ENCODE measurements at places on chromosomes 13 and 19.

DNA sequence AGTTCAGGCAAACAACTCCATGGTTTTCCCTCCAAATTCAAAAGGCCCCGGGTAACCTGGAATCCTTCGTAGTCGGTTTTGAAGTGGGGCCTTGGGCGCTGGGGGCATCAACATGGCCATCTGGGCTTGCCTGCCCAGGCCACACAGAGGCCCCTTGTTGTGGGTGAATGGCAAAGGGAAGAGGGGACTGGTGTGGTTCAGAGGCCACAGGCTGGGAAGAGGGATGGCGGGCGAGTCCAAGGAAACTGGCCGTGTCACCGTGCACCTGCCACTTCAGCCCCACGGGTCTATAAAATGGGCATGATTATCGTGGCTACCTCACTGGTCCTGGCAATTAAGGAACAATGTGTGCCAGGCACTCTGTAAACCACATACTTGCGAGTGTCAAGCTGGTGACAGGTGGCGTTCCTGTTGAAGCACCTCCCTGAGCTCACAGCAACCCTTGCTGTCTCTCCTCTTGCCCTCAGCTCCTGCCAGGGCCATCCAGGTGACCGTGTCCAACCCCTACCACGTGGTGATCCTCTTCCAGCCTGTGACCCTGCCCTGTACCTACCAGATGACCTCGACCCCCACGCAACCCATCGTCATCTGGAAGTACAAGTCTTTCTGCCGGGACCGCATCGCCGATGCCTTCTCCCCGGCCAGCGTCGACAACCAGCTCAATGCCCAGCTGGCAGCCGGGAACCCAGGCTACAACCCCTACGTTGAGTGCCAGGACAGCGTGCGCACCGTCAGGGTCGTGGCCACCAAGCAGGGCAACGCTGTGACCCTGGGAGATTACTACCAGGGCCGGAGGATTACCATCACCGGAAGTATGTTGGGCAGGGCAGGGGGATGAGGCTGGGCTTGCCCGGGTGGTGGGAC, 1.3 kb downstream of the LSR start:
- DNase-seq: no peak

- no peak for DNase-seq
Observed at GRCh38 chr13:25608181-25608580, 236.4 kb downstream of the ATP8A2 start.

DNA sequence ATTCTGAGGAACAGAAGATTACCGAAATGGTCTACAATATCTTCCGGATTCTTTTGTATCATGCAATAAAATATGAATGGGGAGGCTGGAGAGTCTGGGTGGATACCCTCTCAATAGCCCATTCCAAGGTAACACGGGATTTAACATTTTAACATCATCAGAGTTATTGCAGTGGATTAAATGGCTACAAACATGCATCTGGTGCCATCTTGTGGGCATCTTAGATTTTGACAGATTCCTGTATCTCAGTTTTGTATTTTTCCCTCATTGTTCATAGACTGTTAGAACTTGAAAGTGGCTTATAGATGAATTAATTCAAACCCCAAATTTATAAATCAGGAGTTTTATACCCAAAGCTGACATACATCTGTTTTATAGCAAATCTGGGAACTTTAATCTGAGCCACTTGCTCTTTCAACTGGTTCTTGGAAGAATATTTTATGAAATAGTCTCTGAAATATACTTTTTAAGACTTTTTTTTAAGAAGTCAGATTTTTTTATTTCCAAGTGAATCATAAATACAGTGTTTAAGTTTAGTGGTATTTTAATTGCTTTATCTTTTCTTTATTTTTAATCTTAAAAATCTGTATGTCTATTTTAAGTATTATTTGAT, 215.2 kb downstream of the NBEA start:
- DNase-seq: no peak

GRCh38 chr19:38837656-38838121, 6.1 kb upstream of the ECH1 start:
- DNase-seq: no peak

DNA sequence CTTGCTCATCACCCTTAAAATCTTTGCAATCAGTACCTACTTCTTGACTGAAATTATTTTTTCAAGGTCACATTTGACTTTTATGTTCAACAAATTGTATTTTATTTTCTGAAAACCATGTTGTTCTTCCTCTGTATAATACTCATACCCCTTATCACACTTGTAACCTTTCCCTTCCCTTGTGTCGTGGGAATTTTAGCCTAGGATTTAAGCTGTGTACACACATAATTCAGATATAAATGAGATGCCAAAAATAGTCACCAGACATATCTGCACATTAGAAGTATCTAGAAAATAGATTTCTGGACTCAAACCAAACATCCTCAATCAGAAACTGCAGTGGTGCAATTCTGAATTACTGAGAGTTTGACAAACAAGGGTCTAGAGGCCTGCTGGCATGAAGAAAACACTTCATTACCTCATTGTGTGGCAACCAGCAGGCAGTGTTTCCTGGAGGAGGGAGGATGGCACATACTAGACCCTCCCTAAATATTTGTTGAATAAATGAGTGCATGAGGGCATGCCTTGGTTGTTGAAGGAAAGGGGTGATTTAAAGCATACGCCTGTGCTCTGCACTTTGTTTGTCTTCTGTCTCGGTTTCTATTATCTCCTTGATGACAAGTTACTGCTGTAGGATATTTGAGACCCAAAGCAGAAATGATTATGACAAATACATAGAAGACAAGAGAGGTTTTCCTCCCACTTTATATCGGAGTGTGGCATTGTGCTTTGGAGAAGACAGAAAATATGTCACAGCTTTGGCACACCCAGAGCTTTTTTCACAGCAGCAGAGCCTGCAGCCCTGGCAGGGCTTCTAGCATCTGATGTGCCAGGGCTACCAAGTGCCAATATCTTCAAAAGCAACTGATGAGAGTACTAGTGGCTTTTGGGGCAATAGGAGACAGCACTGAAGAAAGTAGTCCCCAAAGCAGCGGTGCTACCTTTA, 881.1 kb downstream of the PCDH9 start:
- DNase-seq: no peak

DNA sequence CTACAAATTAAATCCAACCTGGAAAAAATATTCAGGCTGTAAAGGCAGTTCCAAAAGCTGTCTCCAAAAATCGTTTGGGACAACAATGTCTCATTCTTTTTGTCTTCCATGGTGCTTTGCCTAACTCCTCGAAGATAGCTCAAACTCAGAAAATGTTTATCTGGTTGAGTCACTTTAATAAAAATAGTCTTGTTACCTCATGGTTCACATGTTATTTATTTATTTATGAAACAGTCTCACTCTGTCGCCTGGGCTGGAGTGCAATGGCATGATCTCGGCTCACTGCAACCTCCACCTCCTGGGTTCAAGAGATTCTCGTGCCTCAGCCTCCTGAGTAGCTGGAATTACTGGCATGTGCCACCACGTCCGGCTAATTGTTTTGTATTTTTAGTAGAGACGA, 4.9 kb upstream of the BRD4 start:
- no peak for DNase-seq

DNA sequence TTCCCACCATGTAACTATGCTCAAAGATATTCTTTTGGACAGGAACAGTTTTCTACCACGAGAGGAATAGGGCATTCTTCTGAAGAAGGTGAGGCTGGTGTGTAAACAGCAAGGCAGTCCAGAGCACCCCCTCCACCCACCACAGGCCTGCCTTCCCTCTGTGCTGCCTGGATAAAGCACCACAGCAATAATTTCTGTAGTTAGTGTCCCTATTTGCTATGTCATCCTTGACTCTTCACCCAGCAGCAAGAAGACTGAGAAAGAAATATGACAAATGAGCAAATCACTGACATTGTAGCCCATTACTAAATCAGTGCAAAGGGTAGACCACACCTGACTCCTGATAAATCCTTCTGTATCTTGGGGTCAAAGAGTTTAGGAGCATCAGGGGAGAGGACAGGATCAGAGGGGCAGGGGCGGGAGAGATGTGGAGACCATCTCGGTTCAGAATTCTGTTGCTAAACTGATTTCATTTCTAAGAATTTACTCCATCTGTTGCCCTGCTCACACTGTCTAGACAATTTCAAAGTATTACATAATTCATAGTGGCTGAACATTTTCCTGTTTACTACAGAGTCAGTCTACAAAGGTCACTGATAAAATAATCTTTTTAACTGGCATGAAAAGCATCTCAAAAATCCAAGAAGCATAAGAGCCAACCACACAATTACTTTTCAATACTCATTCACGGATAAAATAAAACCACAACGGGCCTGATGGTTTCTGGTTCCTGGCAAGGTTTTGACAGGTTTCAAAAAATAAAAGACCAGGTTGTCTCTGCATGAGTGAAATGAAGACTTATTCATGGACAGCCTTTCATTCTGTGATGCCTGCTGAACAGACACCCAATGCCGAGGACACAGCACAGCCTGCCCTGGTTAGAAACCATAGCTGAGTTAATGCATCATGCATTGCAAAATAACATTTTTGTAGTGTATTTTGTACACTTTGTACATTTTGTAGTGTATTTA, 88.4 kb upstream of the IRS2 start:
- no peak for DNase-seq

GRCh38 chr13:33270895-33271538, 14.5 kb downstream of the STARD13 start:
- no peak for DNase-seq

DNA sequence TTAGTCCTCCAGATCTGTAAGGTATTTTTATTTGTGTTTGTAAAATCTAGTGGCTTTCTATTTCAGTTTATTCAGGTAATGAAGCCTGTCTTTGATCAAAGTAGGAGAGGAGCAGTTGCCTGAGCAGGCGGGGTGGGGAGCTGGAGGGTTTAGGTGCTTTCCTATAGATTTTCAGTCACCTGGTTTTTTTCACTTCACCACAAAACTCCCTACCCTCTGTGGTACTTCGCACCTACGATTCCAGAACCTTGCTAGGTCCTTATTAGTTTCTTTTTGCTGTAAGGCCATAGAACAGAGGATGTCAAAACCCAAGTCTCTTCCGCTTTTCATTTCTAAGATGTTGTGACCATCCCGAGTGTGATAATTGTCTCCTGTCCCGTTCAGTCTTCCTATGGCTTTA, 26.6 kb downstream of the SLAIN1 start:
- no peak for DNase-seq

- DNase-seq: no peak
Observed at GRCh38 chr13:94709001-94709834, 3.1 kb downstream of the SOX21 start.

DNA sequence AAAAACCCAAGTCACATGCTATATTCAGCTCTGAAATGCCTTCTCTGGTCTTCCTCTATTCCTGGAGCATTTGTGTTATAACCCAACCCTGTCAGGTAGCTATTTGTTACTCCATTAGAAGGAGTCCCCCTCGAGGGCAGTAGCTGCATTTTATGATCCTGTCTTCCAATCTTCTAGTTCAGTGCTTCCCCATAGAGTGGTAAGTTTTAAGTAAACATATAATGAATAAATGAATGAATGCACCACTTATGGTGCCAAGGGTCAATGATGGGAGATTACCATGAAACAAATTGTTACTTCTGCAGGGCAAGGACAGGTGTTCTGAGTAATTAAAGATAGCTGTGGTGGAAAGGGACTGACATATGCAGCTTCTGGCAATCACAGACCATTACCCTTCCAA, 4.0 kb downstream of the RASL11A start:
- no peak for DNase-seq

- DNase-seq: no peak
Observed at GRCh38 chr13:54216221-54216620, 1187.6 kb downstream of the OLFM4 start.

Data from SIG-M5 (cell line).